ENCODE measurements at places on chromosomes 3 and 15. TPM values are rescaled to one million over a fixed set of nuclear protein-coding genes. Genes with fewer than 3 reads are reported as not detected.

- DNase-seq: no peak
Observed at GRCh38 chr15:99403597-99403996, 152.3 kb downstream of the LRRC28 start.

- peak; percentile 70 for DNase-seq
Observed at GRCh38 chr15:43133430-43134156, at the start of gene TMEM62. Gene TMEM62 (plus strand): TSS chr15:43133586. CDS start chr15:43133803, 217 bp downstream.

DNA sequence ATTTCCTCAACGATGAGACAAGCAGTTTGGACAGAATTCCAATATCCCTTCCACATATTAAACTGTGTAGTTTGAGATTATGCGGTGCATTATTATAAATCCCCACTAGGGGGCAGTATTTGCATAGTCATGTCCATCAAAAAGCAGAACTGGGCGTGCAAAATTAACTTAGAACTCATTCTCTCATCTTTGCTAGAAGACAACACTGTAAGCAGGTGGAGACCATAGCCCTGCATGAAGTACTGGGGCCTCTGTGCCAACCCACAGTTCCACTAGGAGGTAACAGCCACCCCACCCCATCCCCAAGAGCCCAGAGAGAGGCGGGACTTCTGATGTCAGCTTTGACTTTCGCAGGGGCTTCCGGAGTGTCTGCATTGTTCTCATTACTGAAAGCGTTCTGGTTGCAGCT lies 106.6 kb upstream of the TMC3 start:
- peak; percentile 92 for DNase-seq

DNA sequence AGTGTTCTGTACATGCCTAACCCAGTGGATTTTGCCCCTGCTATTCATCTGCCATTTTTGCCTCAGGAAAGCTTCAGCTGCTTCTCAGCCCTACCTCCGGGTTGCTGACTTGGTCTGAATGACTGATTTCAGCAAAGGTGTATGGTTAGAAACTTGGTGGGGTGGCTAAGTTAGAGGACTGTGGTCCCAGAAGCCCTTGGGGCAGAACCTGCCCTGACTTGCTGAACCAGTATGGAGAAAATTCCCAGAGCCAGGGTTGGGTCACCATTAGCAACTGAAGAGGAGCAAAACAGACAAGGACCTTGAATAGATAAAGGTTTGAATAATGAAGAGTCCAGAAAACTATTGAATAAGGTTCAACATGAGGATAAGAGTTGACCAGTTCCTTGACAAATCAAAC lies 6.1 kb upstream of the WWTR1 start:
- DNase-seq: no peak

DNA sequence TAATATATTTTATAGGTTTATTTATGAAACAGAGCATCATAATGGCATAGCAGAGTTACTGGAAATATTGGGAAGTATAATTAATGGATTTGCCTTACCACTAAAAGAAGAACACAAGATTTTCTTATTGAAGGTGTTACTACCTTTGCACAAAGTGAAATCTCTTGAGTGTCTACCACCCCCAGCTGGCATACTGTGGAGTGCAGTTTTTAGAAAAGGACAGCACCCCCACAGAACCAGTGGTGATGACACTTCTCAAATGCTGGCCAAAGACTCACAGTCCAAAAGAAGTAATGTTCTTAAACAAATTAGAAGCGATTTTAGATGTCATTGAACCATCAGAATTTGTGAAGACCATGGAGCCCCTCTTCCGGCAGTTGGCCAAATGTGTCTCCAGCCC lies 58.1 kb downstream of the DNAH1 start:
- DNase-seq: no peak

The CCK gene
- total RNA-seq: not detected

The COPG1 gene
- 110 TPM for total RNA-seq
